ENCODE measurements at places on chromosomes 1 and 21. TPM values are rescaled to one million over a fixed set of nuclear protein-coding genes. Genes with fewer than 3 reads are reported as not detected.

PPIAL4G gene
- 0.04 TPM for polyA plus RNA-seq

MAP3K7CL gene
- polyA plus RNA-seq: 6.3 TPM

DNA sequence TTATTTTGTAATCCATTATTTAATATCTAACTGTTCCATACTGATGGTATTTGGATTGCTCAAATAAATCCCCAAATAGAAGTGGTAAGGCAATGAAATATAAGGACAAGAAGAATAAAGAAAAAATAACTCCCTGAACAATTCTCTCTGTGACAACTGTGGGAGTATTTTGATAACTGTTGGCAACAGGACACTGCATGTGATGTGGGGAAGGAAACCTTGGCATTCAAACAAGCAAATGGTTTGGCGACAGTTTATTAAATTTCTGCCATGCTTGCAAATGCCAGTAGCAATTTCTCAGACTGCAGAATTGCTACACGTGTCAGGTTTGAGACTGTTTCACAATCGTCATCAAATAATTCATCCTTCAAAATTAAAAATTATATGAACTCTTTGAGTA lies 8.6 kb upstream of the MRPL39 start:
- no peak for DNase-seq

- DNase-seq: no peak
These were observed 14.9 kb downstream of the RGS5 start for GRCh38 chr1:163187849-163188248.

TCP10L gene
- polyA plus RNA-seq: 1.9 TPM

GRCh38 chr1:216113181-216113580 lies 310.1 kb downstream of the USH2A start:
- DNase-seq: no peak

CD101 gene
- polyA plus RNA-seq: 1.8 TPM

GRCh38 chr1:18139198-18139981 lies 31.8 kb downstream of the IGSF21 start:
- no peak for DNase-seq

VCAM1 gene
- 30.0 TPM for polyA plus RNA-seq

GRCh38 chr1:47679301-47679791 lies 241.5 kb downstream of the FOXD2 start:
- no peak for DNase-seq

DNA sequence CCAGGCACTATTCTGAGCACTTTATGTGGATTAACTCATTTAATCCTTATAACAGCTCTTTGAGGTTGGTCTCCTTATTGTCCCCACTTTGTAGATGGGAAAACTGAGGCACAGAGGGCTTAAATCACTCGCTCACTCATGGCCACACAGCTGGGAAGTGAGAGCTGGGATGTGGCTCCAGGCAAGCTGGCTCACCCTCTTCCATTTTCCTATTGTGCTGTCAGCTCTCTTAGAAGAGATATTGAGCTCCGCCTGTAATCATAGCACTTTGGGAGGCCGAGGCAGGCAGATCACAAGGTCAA lies 3.8 kb upstream of the COL8A2 start:
- no peak for DNase-seq

GRCh38 chr1:163528710-163529348 lies 207.1 kb downstream of the NUF2 start:
- no peak for DNase-seq

- no peak for DNase-seq
These were observed 78.6 kb upstream of the CSF3R start for GRCh38 chr1:36561361-36561724.

DNA sequence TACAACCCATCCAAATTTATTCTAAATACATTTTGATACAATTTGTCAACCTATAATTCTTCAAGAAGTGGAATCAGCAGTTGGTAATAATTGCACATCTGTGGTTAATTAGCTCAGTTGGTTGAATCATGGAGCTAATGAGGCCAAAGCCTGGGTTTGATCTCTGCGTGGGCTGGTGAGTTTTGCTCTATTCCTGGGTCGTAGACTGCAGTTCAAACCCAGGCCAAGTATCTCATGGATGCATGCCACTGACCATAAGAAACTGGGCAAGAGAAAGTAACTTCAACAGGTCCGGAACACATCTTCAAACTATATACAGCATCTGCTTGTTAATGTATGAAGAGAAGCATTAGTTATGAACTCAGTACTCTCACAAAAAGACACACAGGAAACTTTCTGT lies 779.7 kb downstream of the USP25 start:
- no peak for DNase-seq

DNA sequence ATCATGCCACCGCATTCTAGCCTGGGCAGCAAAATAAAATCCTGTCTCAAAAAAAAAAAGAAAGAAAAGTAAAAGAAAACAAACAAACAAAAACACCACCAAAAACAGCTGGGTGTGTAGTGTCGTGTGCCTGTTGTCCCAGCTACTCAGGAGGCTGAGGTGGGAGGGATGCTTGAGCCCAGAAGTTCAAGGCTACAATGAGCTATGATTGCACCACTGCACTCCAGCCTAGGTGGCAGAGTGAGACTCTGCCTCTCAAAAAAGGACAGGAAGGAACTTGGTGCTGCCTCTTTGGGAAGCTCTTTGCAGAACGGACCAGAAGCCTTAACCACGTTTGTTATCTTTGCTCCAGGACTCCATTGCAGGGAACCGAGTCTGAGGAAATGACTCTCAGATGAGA lies 11.0 kb downstream of the KIF17 start:
- DNase-seq: no peak

DNA sequence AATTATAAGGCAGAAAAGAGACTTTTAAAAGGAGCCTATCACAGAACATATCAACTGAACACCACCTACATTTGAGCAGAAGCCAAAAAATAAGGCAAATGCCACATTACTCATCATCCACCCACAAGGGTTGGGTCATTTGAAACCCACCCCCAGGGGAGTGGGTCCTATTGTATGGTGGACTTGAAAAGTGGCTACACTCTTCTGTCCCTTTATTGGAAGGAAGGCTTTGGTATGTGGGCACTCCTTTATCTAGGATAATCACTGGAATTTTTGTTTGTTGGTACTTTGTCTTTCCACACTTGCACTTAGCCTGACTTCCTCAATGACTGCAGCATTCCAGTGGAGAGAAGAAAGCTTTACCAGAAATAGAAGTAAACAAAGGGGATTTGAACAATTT lies 157.2 kb upstream of the COL11A1 start:
- no peak for DNase-seq

DNA sequence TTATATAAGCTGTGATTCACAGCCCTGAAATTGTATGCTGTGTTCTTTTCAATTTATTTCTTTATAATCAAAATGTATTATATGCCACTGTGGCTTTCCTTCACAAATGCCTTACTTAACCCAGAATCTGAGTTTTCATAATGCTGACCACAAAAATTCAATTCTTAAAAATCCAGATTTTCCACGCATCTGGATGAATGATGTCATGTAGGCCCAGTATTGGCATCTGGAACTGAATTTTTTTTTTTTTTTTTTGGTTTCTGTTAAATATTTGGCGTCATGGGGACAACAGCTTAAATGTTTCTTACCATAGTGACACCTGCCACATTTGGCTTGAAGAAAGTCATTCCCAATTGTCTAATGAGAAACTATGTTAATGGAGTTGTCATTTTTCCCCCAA lies 296.8 kb downstream of the TM2D1 start:
- DNase-seq: no peak

DNA sequence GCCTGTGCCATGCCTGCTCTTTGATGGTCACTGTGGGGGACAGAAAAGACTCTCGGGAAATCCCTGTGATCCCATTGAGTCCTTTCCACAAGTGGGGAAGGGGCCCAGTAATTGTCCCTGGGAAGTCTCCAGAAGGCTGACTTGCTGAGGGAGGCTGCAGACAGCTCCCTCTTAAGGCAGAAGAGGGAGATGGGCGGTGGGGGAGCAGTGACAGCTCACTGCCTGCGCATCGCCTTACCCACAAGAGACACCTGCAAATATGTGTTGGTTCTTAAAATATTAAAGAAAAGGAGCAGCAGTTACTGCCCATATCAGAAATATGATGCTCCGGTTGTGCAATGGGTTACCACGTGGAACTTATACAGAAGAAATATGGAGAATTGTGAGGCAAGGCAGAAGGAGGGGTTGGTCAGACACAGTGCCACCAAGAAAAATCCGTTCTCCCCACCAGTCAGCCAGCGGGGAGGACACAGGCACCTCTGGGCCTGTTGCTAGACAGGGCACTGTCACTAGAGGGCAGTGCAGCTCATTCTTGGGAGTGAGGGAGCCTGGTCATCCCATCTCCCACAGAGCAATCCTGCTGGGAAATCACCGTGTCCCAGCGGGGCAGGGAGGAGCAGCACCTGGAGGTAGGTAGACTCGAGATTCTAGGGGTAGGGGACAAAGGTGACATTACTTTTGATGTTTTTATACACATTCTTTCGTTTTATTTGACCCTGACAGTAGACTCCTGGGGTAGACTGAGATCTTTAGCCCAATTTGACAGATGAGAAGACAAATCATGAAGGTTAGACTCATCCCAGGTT lies 6.9 kb upstream of the CAMK1G start:
- no peak for DNase-seq

DNA sequence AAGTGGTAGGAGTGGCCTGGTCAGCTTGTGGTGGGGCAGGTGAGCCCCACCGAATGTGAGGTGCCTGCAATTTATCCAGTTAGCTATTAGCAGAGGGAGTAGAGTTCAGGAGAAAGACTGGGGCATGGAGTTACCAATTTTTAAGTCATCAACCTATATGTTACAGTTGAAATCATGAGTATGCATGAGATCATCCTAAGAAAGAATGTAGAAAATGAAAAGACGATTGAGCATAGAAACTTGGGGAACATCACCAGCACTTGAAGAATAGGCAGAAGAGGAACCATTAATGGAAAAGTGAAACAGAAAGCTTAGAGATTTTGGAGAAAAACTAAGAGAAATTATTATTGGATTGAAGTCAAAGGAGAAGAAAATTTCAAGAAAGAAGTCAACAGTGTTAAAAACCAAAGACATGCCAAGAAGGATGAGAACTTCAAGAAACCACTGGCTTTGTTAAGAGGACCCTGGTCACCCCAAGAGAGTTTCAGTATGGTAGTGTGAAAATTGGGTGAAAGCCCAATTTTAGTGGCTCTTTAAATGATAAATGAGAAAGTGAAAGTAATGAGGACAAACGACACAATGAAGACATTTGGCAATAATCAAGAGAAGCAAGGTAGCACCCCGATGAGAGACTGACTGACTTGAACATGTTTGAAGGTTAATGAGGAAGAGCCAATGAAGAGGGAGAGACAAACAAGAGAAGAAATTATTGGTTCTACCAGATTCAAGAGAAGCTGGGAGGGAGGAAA lies 36.7 kb downstream of the DNASE2B start:
- no peak for DNase-seq

DNA sequence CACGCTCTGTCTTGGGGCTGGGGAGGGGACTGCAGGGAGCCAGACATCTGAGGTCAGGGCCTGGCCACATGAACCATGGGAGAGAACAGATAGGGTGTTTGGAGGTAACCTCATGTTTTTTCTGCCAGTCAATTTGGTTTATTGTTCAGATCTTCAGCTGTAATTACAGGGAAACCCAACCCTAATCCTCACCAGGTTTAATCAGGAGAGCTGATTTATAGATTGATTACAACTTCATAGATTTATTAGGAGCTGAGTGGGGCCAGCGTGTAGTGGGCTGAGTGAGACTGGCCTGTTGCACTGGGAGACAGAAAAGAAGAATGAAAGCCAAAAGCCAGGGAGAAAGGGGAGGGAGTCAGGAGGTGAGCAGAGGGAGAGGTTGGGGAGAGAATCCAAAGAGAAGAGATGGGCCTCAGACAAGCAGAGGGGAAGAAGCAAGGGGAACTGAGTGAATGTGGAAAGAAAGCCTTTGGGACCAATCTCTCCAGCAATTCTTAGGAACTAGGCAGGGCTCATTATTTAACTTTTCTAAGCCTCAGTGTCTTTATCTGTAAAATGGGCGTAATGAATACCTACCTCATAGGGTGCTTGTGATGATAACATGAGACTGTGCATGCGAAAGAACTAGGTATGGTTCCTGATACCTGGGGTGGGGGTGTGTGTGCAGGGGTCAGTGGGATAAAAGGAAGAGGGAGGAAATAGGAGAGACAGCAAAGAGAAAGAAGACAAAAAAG lies 17.0 kb upstream of the STUM start:
- no peak for DNase-seq

DNA sequence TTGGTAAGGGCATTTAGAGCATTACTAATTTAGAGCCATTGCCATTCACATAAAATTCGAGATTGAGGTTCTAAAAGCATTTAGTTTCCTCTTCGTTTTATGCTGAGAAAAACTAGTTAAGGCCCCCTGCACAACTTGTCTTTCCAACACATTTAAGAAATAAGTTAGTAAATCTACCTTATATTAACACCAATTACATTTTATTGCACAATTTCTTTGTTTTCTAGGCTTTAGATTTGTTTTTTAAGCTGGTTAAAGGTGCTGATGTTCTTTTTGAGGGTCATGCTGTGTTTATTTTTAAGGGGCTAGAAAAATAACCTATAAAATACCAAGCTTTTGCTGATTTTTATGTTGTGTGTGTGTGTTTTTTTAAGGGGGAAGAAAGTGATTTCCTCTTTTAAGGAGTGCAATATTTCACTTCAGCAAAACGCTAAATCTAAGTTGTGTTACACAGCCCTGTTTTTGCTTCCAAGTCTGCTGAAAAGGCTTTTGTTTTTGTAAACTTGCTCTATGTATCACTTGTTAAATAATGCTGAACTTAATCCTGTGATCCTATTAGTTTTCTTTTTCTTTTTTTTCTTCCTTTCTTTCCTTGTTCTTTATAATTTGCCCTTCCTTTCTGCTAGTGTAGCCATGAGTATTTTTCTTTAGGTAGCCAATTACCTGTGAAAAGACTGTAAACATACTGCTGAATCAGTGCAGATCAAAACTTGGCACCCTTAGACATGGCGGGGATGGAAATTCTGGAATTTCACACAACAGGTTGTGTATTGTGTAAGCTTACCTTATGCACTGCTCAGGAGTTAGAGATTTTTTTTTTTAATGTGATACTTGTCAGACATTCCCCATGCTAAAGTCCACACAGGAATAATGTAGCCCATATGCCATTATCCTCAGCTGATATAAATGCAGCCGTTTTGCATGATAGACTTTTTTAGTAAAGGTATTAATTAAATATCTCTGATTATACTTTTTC lies 1.5 kb downstream of the CEPT1 start:
- no peak for DNase-seq

ADAM30 gene
- not detected for polyA plus RNA-seq

SPRR2E gene
- polyA plus RNA-seq: not detected

DNA sequence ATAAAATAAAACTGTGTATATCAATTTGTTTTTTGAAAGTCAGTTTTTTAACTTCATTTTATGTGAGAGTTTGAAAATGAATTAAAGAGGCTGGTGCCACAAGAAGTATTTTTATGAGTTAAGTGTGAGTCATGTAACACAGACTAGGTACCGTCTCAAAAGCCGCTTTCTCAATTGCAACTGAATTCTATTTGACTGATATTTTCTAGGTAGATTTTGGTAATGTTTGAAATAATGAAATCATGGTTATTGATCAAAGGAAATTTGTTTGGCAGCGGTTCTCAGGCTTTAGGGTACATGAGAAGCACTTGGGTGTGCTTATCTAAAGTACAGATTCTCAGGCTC lies 4.6 kb downstream of the SNX27 start:
- no peak for DNase-seq

DNA sequence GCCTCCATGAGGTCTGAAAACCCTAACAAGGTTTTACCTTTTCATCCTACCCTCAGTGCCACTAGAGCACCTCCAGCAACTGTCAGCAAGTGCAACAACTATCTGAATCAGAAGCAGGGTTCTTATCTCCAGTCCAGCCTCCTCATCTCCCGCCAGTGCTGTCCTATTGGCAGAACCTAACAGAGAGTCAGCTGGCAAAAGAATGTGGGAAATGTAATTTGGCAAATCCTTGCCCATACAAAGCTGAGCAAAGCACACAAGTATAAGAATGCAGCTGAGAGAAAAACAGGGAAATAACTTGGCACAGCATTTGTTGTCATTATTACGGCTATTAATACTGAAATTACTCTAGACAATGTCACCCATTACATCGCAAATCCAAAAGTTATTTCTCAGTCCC lies 124.2 kb downstream of the ATP6V1G3 start:
- no peak for DNase-seq

VASH2 gene
- polyA plus RNA-seq: 24.9 TPM

Data from right renal cortex interstitium (tissue), 3 donors.